Left renal pelvis (tissue), 4 donors: ENCODE measurements at places on chromosomes 4 and X. TPM values are rescaled to one million over a fixed set of nuclear protein-coding genes. Genes with fewer than 3 reads are reported as not detected.

GRCh38 chr4:159358226-159358625 lies 255.3 kb downstream of the RAPGEF2 start:
- no peak for DNase-seq

- DNase-seq, result no peak
These were observed 227.6 kb downstream of the NR3C2 start for GRCh38 chr4:148214529-148215166.

DNA sequence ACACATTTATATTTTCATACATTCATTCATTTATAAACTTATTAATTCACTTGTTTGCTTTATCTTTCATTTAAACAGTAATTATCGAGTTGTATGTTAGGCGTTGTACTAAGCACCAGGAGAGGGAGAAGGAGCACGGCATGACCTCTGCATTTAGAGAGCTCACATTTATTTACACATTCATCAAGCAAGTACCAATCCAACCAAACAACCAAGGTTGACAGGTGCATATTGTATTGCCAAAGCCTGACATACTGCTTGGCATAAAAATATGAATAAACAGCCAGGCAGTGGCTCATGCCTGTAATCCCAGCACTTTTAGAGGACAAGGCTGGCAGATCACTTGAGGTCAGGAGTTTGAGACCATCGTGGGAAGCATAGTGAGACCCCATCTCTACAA lies 37.0 kb upstream of the CLNK start:
- no peak for DNase-seq

IQCM gene
- not detected for polyA plus RNA-seq

DNA sequence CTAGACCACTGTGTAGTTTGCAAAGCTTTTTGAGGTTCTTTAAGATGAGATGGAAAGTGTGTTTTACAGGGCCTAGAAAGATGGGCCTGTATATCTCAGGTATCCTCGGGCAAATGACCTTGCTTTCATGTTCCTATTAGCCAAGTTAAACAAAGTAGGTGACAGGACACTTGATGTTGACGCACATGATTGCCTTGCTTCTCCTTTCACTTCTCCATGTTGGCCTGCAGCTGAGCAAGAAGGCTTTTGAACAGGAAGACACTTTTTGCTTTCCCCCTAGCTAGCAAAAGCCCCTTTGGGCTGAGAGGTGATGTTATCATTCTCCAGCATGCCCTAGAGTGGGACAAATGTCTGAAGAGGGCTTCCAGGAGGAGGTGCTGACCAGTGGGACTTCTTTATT lies 202.1 kb downstream of the GPC3 start:
- no peak for DNase-seq

- no peak for DNase-seq
These were observed 859.5 kb downstream of the STIM2 start for GRCh38 chr4:27720010-27720766.
